Hepatocyte (in vitro differentiated cells): ENCODE measurements at places on chromosomes 2 and 18. TPM values are rescaled to one million over a fixed set of nuclear protein-coding genes. Genes with fewer than 3 reads are reported as not detected.

DNA sequence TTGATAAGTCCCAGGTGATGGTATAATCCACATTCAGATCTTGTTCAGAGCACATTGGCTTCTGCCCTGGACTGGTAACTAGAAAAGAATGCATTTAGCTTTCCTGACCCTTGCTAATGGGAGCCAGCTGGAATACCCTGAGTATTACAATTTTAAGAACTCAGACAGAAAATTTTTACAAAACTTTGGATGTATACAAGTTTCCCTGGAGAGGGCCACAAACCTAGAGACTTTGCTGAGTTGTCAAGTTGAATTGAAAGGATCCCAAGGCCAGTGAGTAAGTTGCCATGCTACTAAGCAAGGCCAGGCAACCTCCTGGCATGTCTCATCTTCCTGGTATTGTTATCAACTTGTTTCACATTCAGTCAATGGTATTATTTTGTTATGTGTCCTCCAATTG lies 20.0 kb upstream of the NABP1 start:
- DNase-seq = no peak

GRCh38 chr2:120885321-120885720 lies 149.7 kb downstream of the GLI2 start:
- DNase-seq = no peak

KIAA2012 gene
- total RNA-seq = 0.27 TPM in 1 of 2 replicates, not detected in the other

CPO gene
- 0.36 TPM in 1 of 2 replicates, not detected in the other for total RNA-seq

LINC00305 gene
- total RNA-seq = 0.30 and 0.32 TPM in 2 replicates
